ENCODE measurements at places on chromosomes 11 and 22. TPM values are rescaled to one million over a fixed set of nuclear protein-coding genes. Genes with fewer than 3 reads are reported as not detected.

Gene ANO3
- total RNA-seq: not detected

Gene CARD18
- total RNA-seq: not detected

DNA sequence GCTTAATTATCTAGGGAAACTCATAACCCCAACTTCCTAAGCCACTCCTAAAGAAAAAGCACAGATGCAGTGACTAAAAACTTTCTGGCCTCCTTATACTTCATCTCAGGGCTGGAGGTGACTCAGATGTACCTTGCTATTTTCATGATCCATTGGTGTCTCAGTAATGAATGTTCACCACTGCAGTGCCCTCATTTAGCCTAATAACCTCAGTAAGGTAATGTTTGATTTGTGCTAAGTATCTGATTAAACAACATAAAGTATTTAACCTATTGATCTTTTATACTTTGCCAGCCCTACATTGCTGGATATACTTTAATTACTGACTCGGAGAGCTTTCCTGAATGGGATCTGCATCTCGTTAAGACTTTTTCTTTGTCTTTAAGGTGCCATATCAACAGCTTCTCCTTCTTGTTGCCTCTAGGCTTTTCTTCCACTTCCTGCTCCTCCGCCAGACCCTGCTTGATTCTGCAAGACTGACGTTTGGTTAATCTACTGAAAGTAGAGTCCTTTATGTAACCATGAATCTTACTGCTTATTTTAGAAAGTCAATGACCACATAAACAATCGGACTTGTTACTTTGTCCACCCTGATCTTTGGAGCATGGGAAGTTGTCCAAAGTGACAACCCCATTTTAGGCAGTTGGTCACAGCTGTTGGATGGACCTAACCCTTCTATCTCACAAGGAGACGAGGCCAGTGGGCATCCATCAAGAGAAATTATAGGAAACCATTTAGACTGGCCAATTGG lies 303.0 kb downstream of the ST3GAL4 start:
- H3K27ac ChIP-seq: no peak overlapping the region
- no peaks in the 10 kb centered on the region for H3K27me3 ChIP-seq
- no peak overlapping the region for H3K4me3 ChIP-seq
- no peaks in the 10 kb centered on the region for H3K4me1 ChIP-seq

GRCh38 chr22:48222742-48223487 lies 1460.5 kb downstream of the TBC1D22A start:
- H3K4me3 ChIP-seq: no peak overlapping the region
- peak; percentile 28 for DNase-seq
- H3K27ac ChIP-seq: no peak overlapping the region
- H3K36me3 ChIP-seq: no peaks in the 10 kb centered on the region

DNA sequence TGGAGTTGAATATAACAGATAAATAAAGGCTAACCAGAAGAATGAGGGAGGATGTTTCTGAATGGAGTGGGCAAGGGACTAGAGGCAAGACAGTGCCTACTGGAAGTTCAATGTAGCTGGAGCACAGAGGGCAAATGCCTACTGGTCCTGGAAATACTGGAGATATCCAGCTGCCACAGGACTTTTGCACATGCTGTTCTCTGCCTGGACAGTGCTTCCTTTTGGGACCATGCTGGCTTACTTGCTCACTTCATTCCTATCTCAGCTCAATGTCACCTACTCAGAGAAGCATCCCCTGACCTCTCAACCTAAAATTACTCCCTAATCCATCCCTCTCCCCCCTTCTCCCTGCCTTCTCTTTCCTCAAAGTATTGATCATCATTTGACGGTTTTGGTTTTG lies 20.2 kb downstream of the RASD2 start:
- DNase-seq: no peak
- H3K27ac ChIP-seq: no peak overlapping the region
- no peaks in the 10 kb centered on the region for H3K36me3 ChIP-seq
- no peak overlapping the region for H3K4me3 ChIP-seq
